NCI-H1694 treated with DMSO at 0.1 percent for 48 hours (cell line): ENCODE measurements at places on chromosomes 3 and 15.

DNA sequence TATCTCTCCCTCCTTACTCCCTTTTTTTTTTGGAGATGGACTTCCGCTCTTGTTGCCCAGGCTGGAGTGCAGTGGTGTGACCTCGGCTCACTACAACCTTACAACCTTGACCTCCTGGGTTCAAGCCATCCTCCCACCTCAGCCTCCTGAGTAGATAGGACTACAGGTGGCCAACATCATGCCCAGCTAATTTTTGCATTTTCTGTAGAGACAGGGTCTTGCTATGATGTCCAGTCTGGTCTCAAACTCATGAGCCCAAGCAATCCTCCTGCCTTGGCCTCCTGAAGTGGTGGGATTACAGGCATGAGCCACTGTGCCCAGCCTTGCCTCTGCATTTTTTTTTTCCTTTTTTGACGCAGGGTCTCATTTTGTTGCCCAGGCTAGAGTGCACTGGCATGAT, 17.1 kb downstream of the STAG1 start:
- DNase-seq: no peak

- DNase-seq: no peak
Measured at GRCh38 chr15:69544365-69545113, 91.9 kb downstream of the RPLP1 start.

DNA sequence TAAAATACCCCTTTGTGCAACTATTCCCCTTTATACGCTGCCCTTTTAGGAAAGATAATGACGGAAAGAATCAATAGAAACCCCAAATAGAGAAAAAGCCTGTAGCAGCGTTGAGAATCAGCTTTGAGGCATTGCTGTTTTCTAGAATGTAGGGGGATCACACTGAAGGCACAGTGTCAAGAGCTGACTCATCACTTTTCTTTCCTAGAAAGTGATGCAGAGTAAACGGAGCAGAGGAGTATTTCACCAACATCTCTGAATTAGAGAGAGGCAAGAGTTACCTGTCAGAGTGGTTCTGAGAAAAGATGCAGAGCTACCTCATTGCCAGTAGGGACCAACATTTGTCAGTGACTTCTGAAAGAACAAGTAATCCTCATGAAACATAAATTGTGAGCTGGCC, 269.8 kb upstream of the TMC3 start:
- DNase-seq: no peak

GRCh38 chr15:91737151-91737818, 116.2 kb upstream of the SLCO3A1 start:
- no peak for DNase-seq

- no peak for DNase-seq
Measured at GRCh38 chr15:70114221-70114620, 16.5 kb upstream of the TLE3 start.

DNA sequence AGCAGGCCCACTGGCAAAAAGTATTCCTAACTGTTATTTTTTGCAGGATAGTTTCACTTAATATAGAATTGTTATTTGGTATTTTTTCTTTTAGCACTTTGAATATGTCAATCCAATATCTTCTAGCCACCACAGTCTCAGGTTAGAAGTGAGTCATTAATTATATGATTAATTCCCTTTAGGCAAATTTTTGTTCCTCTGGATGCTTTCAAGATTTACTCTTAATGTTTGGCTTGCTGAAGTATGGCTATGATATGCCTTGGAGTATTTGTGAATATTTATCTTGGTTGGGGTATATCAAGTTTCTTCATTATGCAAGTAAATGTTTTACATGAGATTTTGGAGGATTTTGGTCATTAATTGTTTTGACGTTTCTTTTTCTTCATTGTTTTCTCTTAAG, 152.1 kb upstream of the ALCAM start:
- no peak for DNase-seq

- DNase-seq: no peak
Measured at GRCh38 chr3:79258479-79258878, 509.3 kb downstream of the ROBO1 start.

GRCh38 chr3:173128633-173129032, 12.4 kb downstream of the SPATA16 start:
- DNase-seq: no peak
